ENCODE measurements at places on chromosomes 3 and 15.

GRCh38 chr3:66302288-66302687, 81.5 kb downstream of the SLC25A26 start:
- no peak for DNase-seq

DNA sequence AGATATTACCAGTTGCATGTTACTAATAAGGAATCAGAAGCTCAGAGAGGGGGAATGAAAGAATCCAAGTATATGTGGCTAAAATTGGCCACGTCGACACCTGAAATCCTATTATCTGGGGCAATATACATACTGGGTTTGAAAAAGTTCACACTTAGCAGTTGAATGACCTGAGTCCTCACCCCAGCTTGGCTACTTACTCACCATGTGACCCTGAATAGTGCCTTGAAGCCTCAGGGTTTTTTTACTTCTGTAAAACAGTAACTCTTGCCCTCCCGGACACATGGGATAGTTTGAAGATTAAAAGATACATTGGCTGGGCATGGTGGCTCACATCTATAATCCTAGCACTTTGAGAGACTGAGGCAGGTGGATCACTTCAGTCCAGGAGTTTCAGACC, 342.2 kb upstream of the TPRG1 start:
- DNase-seq, result no peak

DNA sequence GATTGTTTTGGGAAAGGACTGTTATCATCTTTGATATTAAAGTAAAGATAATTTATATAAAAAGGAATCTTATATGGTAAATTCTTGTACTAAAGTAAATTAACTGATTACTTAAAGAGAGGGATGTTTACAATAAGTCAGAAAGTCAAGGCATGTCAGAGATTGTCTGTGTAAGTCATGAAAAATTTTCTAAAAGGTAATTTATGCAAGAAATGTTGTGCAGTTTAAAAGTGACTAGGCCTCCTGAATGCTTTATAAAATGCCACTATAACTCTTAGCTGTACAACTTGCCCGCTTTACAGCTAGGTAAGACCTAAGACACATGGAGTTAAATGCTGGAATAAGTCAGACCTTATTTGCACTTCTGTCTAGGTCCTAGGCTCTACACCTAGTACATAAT, 692.9 kb downstream of the GBE1 start:
- DNase-seq, result no peak

GRCh38 chr15:63939531-63940130, 105.9 kb upstream of the HERC1 start:
- DNase-seq, result no peak

- no peak for DNase-seq
Observed at GRCh38 chr15:71444866-71445590, 329.8 kb downstream of the THSD4 start.

DNA sequence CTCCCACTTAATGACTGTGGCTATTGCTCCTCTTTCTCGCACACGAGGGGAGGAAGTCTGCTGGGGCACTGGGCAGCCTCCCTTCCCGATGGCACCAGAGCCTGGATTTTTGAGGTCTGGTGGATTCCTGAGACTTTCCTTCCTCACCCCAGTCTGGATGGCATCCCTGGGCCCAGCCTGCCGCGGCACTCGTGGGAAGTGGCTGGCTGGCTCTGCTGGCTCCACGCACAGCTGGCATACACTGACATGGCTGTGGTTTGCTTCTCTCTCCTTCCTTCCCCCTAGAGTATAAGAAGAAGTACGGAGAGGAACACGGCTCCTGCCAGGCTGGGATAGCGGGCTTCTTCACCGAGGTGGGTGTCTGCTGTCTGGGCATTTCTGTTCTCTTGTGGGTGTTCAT, 319.8 kb upstream of the LRRFIP2 start:
- no peak for DNase-seq

GRCh38 chr3:99854756-99855298, 37.2 kb downstream of the CMSS1 start:
- no peak for DNase-seq

DNA sequence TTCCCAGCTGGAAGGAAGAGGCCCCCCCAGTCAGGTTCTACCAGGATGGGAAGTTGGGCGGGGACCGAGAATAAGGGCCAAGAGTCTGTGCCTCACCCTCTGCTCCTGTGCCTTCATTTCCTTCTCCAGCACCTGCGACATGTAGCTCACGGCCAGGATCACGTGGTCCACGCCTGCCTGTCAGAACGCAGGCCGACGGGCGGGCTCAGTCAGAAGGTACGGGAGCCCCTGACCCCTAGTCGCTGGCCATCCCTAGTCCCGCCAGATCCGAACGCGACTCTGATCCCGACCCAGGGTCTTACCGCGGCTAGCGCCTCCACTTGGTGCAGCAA, 489 bp downstream of the GMPPB start:
- DNase-seq, result no peak

DNA sequence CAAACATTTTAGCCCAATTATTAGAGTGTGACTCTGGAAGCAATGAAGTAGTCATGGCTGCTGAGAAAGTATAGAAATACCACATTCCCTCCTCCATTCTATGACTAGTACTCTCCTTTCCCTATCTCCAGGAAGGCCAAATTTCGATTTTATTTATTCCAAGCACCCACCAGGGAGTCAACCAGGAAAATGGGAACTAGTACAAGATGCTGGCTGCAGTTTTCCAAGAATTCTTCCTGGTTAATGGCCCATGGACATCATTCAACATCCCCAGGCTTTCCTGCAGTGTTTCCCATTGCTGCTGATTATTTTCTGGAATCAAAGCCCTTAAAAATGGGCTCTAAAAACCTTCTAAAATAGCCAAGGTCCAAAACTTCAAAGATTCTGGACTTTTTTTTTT, 247.9 kb upstream of the STT3B start:
- no peak for DNase-seq

GRCh38 chr3:53577506-53577905, 83.1 kb downstream of the CACNA1D start:
- no peak for DNase-seq

- DNase-seq, result no peak
Observed at GRCh38 chr3:197749315-197749600, 425 bp upstream of the FYTTD1 start.

- no peak for DNase-seq
Observed at GRCh38 chr3:194276768-194277103, 74.4 kb downstream of the CPN2 start.

GRCh38 chr15:66703540-66703941, 1.5 kb downstream of the SMAD6 start:
- DNase-seq, result no peak

DNA sequence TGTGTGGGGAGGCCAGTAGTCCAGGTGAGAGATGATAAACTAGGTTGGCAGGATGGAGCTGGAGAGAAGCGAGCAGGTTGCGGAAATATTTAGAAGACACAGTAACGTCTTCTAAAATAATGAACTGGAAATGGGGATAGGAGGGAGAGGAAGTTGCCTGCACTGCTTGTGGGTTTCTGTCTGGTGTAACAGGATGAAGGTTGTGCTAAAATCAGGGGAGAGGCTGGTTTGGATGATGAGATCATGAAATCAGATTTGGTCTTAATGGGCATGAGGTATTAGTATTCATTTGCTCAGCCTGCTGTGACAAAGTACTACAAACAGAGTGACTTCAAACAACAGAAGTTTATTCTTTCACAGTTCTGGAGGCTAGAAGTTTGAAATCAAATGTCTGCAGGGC, 32.1 kb upstream of the TNFAIP8L3 start:
- DNase-seq, result no peak

DNA sequence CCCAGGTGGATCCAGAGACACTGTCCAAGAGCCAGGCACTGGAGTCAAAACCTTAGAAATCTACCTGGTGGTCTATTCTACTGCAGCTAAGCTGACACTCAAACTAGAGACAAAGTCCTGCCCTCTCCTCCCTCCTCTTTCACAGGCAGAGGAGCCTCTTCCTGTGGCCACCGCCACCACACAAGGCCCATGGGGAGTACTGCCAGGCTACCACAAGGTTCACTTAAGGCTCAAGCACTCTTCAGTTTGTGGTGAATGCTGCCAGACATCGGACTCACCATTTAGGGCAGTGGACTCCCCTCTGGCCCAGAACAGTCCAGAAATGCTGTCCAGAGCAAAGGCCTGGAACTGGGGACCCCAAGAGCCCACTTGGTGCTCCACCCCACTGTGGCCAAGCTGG, 160.9 kb downstream of the ADAMTS17 start:
- no peak for DNase-seq

DNA sequence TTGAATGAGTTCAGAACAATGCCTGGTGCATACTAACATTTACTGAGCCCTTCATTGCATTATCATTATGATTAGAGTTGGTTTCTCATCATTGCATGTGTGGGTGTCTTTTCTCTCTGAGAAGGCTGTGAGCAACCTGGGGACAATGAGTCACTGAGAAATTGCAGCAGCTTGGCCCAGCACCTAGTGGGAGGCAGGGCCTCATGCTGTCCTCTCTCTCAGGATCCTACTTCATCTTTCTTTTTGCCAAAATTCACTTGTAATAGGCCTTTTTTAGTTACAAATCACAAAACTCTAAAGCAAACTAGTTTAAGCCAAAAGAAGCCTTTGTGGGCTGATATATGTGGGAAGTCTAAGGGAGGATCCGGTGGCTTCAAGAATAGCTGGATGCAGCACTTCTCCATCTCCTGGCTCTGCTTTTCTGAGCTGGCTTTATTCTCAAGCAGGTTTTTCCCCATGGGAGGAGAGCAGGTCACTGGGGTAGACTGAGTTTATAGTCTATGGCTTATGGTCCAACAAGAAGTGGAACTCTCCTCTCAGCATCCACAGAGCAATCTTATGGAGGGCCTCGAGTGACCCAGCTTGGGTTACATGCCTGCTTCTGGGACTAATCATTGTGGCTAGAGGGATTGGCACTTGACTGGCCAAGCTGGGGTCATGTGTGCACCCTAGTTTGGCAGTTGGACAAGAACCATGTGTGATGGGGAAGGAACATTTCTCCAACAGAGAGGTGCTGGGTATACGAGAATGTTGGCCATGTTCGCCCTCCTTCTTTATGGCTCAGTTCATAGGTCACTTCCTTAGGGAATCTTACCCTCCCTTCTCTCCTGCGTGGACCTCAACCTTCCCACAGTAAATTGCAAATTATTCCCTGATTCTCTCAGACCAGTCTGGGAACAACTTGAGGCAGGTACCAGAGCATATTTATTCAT, 8.7 kb upstream of the CAMK1 start:
- DNase-seq, result no peak

DNA sequence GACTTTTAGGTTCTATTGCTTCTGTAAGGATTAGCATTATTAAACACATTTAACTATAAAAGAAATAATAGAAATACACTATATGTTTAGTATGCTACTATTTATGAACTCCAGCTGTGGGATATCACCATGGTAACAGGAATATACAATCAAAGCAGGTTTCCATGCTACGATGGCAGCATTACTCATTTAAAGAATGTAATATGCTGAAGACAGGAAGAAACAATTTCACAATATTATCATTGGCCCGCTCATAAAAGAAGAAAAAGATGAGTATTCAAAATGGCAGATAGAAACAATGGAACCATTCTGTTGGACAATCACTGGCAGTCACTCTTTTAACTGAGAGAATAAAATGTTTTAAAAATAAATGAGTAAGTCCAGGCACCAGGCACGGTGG, 153.4 kb downstream of the CBLB start:
- DNase-seq, result no peak

- no peak for DNase-seq
Observed at GRCh38 chr3:180267202-180267843, 230.6 kb upstream of the PEX5L start.

DNA sequence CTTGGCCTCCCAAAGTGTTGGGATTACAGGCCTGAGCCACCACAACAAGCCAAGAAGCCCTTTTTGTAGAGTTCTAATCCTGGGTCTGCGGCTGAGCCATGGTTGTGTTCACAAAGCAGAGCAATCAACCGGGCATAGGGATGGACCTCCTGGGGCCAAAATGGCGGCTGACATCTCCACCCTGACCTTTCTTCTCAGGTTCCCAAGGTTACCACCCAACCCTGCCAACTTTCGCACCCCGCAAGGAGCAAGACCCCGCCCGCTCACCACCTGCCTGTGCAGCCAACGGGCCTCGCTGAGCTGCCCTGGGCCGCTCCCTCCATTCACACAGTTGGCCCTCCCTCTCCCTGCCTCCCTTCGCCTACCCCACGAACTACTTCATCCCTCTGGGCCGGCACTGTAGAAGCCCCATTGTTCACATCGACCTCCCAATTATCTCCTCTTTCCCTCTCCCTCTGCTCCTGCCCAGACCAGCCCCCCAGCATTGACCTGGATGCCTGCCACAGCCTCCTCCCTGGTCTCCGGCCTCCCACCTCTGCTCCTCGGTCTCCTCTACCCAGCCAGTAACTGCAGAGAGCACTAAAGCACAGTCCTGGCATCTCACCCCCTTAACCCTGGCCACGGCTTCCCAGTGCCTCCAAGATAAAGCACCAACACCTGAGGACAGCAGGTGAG, 62.0 kb upstream of the TFRC start:
- DNase-seq, result no peak

- no peak for DNase-seq
Observed at GRCh38 chr3:167033866-167034265, 346.2 kb downstream of the ZBBX start.

DNA sequence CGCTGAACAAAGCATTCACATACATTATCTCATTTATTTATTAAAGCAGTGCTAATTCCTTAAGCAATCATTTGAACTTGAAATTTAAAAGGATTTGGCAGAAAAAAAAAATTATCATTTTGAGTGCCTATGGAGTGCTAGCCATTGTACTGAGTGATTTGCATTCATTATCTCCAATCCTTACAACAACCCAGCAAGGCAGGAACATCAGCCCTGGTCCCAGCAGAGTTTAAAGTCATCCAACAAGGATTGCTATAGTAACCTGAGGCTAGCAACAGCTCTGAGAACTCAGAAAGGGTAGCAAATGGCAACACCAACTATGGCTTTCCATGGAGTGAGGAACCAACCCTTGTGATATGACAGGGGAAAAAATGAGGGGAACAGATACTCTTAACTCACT, 237.6 kb upstream of the SETMAR start:
- DNase-seq, result no peak

DNA sequence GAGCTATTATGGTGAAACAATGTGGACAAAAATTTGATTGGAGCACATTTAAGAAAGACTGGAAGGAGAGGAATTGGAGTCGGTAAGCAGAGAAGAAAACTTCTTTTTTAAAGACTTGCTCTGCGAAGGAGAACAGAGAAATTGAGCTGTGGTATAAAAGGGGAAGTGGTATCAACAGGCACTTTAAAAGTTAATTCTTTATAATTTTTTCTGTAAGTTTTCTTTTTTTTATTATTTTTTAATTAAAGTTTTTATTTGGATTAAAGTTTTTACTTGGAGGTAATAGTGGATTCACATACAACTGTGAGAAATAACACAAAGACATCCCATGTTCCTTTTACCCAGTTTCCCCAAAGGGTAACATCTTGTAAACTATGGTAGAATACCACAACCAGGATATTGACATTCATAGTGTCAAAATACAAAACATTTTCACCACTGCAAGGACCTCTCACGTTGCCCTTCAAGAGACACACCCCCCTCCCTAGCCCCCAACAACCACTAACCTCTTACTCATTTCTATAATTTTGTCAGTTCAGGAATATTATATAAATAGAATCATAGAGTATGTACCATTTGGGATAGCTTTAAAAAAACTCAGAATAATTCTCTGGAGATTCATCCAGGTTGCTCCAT, 33.8 kb upstream of the XIRP1 start:
- no peak for DNase-seq

GRCh38 chr15:39543651-39544050, 37.2 kb upstream of the THBS1 start:
- no peak for DNase-seq
